Nasal cavity respiratory epithelium epithelial cell of viscerocranial mucosa (primary cell): ENCODE measurements at places on chromosomes 11 and 22. TPM values are rescaled to one million over a fixed set of nuclear protein-coding genes. Genes with fewer than 3 reads are reported as not detected.

Gene ART1
- total RNA-seq: not detected in 2 replicates

Gene FOLH1
- total RNA-seq: 0.34 and 0.50 TPM in 2 replicates

Gene SCO2
- total RNA-seq: 2.1 and 3.8 TPM in 2 replicates

Gene KDM4D
- 0.78 and 1.0 TPM in 2 replicates for total RNA-seq

Gene LYVE1
- not detected in 2 replicates for total RNA-seq

Gene METTL15
- total RNA-seq: 17.8 and 19.1 TPM in 2 replicates
